IMR-90 (cell line): ENCODE measurements at places on chromosomes 3 and 15. TPM values are rescaled to one million over a fixed set of nuclear protein-coding genes. Genes with fewer than 3 reads are reported as not detected.
A peak's percentile ranks its signal among the peaks of the same experiment; 100 is the strongest.

GRCh38 chr3:45965253-45965652, 22.0 kb downstream of the CXCR6 start:
- DNase-seq: no peak

The TMOD2 gene
- total RNA-seq: 5.4 and 6.9 TPM in 2 replicates

The LNP1 gene
- total RNA-seq: 2.2 and 4.4 TPM in 2 replicates

DNA sequence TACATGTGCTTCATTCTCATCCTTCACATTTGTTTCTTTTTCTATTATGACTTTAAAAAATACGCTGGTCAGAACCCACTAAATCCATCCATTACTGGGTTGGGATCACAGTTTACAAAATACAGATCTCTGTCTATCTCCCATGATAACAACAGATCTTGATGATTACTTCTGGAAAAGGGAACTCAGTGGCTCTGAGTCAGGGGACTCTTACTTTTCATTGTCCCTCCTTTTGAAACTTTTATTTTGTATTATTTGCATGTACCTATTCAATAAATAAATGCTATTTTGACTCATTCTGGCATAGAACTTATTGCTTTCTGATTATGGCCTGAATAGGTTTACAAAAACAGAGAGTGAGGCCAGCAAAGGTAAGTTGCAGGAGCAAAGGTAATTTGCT, 11.6 kb upstream of the RASGRP1 start:
- no peak for DNase-seq

The ACKR2 gene
- not detected in 2 replicates for total RNA-seq

GRCh38 chr3:188900421-188900951, 271.3 kb upstream of the TPRG1 start:
- DNase-seq: peak; percentile 84

DNA sequence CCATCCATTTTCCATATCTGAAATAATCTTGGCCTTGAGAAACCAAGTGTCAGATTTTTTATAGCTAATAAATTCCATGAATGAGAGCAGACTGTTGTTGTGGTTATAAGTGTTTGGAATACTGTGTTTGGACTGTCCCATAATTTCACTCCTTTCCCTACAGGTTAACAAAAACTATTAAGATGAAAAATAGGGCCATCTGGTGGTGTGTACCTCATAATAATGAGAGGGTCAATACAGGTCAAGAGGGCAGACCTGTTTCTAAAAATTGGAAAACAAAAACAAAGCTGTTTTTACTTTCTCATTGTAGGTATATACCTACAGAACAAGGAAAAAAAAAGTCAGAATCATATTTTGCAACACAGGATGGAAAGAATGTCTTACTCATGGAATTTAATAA, 553.8 kb upstream of the SGO1 start:
- DNase-seq: no peak

- DNase-seq: no peak
Measured at GRCh38 chr3:52176951-52177700, 20.8 kb upstream of the ALAS1 start.

- no peak for DNase-seq
Measured at GRCh38 chr15:27328186-27328585, 357.2 kb downstream of the GABRG3 start.

The FBN1 gene
- 283 and 326 TPM in 2 replicates for total RNA-seq

DNA sequence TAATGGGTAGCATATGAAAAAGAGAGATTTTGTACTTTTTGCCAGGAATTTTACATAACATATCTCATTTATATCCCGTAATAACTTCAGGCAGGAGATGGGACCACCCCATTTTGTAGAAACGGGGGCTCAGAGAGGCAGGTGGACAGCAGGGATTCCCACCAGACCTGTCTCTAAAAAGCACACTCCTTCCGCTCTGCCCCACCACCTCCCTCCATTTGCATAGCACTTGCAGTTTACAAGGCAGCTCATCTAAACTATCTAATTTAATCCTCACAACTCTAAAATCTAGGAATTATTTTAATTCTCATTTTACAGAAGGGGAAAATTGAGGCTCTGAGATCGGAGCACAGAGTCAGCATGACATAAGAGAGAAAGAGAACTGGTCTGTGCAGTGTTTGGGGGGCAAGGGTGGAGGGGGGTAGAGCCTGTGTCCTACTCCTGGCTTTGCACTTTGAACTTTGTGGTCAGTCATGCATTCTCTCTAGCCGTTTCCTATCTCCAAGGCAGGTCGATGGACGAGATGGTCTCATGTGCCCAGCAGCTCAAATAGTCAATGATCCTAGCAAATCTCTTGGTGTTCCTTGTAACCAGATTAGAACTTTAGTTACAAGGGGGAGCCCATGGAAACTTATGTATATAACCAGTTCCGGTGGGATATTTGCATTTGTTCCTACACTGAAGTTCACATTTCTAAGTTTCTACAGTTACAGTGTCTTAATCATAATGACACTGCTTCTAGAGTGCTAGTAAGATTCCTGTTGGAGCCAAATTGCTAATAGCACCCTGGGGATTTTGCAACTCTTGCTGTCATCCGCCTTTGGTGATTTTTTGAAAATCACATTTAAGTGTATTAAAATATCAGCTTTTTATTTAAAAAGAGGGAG, 18.6 kb downstream of the CRYGS start:
- DNase-seq: no peak

The PLA1A gene
- not detected in 2 replicates for total RNA-seq

The UBAP1L gene
- 0.28 and 0.36 TPM in 2 replicates for total RNA-seq

GRCh38 chr3:44584646-44585501, at the start of gene ZNF660:
TSS of gene ZNF660 (plus strand) at chr3:44584964. CDS start at chr3:44594194, 9,230 bp downstream.
- DNase-seq: peak; percentile 67

The ALPK3 gene
- under 0.01 TPM in 2 replicates for total RNA-seq

- DNase-seq: peak; percentile 61
Measured at GRCh38 chr3:120192159-120192558, 92.9 kb downstream of the GPR156 start.

GRCh38 chr3:101217472-101218245, 102.7 kb downstream of the IMPG2 start:
- DNase-seq: no peak

GRCh38 chr3:195385526-195385925, 57.3 kb downstream of the ACAP2 start:
- peak; percentile 23 for DNase-seq

DNA sequence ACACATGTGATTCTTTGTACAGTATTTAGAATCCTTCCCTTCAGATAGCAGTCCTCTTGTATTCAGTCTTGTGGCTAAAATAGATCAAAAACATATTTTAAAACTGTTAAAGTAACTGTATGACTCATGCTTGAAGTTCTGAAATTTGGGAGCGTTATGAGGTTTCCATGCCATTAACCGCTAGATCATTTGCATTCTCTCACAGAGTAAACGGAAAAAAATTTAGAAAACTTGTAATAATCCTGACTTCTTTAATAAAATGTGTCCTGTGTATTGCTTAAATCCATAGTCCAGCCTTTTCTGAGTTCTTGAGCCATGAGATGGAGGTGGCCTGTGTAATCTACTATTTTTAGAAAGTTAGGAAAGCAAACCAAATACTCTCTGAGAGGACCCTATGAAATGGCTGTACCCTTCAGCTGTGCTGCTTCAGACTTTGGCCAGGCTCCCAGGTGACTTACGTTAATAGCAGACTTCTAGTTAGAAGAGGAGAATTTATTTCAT, 33.8 kb downstream of the MBNL1 start:
- peak; percentile 90 for DNase-seq

DNA sequence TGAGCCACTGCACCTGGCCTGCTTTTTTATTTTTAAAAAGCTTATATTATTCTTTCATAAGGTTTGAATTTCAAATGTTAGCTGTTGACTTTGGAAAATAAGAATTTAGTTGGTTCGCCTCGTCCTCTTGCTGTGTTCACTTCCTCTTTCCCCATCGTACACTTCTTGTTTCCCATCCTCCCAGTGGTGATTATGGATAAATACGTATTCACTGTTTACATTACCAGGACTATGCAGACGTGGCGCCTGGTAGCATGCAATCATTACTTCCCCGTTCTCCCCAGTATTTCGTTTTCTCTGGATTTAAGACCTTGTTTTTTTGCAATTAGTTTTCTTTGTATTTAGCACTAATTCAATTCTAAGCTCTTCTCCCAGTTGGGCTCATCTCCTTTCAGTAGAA, 70.1 kb downstream of the LMLN start:
- no peak for DNase-seq

GRCh38 chr3:144770281-144770680, 798.7 kb downstream of the DIPK2A start:
- DNase-seq: no peak
